Erythroblast (primary cell): ENCODE measurements at places on chromosomes 3 and 15.
A peak's percentile ranks its signal among the peaks of the same experiment; 100 is the strongest.

DNA sequence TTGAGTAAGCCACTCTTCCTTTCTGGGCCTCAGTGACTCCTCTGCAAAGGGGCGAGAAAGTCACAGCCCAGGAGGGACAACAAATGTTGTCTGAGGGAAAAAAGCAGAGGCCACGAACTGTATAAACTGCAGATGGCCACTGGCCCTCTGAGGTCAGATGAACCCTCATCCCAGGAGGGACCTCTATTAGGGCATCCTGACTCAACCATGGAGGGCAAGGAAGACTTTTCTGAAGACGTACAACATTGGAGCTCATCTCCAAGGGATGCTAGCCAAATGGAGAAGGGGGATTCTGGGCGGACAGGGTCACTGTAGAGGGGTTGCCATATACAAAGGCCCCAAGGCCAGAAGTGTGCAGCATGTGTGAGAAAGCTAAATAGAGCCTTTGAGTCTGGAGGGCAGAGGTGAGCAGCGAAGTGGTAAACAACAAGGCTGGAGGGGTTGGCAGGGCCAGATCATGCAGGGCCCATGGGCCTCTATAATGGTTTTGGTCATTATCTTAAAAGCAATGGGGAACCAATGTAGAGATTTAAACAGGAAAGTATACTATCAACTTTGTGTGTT is 16.7 kb downstream of the GRAMD2A start:
- DNase-seq = no peak

DNA sequence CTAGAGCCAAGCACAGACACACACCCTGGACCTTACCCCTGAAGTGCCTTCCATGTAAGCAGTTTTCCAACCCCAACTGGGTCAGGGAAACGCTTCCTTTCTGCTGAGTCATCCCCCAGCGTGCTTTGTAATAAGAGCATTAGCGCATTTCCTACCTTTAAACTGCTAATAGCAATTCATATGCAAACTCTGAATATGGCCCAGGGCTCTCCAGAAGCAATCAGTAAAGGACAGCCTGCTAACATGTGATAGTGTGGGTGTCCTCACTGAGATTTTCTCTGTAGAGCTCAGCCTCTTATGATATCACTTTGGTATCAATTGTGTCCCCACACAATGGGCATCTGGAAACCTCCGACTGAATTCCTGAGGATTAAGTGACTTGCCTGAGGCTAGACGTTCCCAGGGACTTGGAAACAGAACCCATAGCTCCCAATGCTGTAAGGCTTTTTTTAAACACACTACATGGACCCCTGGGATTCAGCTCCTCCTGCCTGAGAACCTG is 5.6 kb downstream of the GABRB3 start:
- no peak for DNase-seq

DNA sequence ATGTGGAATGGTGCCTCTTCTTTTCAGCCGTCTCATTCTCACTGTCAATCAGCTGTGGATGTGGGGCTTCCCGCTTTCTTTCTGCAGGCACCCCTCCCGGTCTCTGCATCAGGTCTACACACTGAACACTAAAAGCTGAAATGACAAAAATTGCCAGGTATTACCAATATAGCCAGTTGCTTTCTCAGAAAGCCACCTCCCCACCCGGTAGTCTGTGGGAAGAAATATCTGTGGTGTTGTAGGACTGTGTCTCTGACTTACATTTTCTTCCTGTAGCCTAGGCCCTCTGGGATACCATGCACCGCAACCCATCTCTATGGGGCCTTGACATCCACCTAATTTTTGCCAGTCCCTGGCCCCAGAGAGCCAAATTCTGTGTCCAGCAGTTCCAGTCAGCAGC is 19.2 kb upstream of the EPHB1 start:
- DNase-seq = no peak

DNA sequence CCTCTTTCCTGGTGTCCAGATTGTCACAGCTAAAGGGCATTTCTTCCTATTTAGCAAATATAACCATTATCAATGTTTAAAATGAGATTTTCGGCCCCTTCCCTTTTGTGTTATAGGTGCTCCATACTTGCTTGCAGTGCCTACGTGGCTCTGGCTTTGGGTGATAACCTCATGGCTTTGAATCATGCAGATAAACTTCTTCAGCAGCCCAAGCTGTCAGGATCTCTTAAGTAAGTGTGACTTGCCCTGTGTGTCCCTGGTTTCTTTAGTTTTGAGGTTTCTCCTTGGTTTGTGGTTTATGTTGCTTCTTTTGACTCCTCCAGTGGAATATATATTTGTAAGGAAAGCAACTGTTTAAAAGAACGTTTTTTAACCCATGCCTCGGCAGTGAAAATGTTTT is 58.5 kb upstream of the TRIM71 start:
- peak; percentile 41 for DNase-seq

DNA sequence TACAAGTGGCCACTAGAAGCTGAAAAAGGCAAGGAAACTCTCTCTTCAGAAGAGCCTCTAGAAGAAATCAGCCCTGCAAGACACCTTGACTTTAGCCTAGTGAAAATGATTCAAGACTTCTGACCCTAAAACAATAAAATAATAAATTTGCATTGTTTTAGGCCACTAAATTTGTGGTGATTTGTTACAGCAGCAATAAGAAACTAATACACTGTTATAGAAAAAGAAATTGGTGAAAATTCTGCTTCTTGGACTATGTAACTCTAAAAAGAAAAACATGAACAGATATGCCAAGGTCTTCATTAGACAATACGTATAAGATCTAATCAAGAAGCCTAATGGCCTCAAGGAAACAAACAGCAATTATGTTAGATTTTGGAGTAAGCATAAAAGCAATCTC is 36.1 kb downstream of the EXD1 start:
- DNase-seq = no peak

GRCh38 chr3:142725357-142725739 is 1.5 kb downstream of the TRPC1 start:
- DNase-seq = no peak

- no peak for DNase-seq
Measured at GRCh38 chr15:64571857-64572291, 111.5 kb downstream of the ZNF609 start.

- no peak for DNase-seq
Measured at GRCh38 chr3:159604151-159604581, 384.5 kb upstream of the IL12A start.

DNA sequence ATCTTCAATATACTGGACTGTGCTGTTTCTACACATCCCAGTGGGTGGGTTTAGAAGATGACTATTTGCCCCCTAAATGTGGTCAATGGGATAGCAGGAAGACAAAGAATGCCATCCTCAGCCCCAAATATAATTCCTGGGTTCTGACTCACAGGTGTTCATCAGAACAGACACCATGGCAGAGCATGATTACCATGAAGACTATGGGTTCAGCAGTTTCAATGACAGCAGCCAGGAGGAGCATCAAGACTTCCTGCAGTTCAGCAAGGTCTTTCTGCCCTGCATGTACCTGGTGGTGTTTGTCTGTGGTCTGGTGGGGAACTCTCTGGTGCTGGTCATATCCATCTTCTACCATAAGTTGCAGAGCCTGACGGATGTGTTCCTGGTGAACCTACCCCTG is 3.0 kb downstream of the CXCR6 start:
- no peak for DNase-seq

GRCh38 chr3:55607175-55607574 is 120.1 kb upstream of the WNT5A start:
- no peak for DNase-seq

- DNase-seq = no peak
Measured at GRCh38 chr3:132916096-132916495, 122.1 kb upstream of the TMEM108 start.

- no peak for DNase-seq
Measured at GRCh38 chr15:79193103-79193502, 89.4 kb upstream of the ANKRD34C start.

DNA sequence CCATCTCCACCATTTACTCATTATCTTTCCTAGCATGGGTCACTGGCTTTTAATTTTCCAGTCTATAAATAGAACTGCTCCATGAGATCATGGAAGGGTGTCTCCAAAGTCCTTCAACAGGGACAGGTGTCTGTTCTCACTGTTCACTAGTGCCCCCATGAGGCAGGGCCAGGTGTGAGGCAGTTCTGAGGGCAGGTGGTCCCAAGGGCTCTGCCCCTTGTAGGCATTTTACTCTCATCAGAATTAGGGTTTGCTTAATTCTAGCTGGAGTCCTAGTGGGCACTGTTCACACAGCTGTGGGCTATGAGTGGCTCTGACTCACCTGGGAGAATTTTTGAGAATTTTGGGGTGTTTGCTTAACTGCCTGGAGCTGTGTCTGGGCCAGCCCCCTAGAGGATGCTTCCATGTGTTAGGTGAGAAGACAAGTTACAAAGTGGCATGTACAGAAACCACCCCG is 248.0 kb upstream of the LYSMD4 start:
- DNase-seq = no peak

GRCh38 chr15:84151205-84151931 is 84.2 kb upstream of the GOLGA6L4 start:
- DNase-seq = no peak

- DNase-seq = no peak
Measured at GRCh38 chr15:91898843-91899242, 45.3 kb downstream of the SLCO3A1 start.

- DNase-seq = peak; percentile 32
Measured at GRCh38 chr3:49278548-49278947, 1.5 kb upstream of the C3orf62 start.

GRCh38 chr15:75673426-75674235 is 25.9 kb downstream of the SNX33 start:
- DNase-seq = no peak

DNA sequence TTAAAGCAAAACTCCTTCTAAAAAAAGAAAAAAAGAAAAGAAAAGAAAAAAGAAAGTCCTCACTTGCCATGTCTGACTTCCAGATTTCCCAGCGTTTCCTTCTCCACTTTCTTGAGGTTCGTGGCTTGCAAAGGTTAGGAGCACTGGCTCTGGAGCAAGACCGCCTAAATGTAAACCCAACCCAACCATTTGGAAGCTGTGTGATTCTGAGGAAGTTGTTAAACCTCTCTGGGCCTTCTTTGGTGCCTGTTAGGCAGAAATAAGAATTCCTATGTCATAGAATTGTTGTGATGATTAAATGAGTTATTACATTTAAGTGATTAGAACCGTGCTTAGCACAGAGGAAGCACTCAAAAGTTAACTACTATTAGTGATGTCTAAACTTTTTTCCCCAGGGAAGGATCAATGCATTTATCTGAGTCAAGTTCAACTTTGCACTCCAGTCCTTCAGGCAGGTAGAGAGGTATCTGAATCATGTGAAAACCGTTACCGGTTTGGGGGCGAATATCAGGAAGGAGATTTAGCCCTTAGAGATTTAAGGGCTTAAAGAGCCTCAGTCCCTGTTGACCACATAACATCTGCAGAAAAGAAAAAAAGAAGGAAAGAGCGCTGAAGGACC is 78.3 kb upstream of the HES1 start:
- no peak for DNase-seq

GRCh38 chr3:102443021-102443420 is 8.2 kb downstream of the ZPLD1 start:
- DNase-seq = no peak

DNA sequence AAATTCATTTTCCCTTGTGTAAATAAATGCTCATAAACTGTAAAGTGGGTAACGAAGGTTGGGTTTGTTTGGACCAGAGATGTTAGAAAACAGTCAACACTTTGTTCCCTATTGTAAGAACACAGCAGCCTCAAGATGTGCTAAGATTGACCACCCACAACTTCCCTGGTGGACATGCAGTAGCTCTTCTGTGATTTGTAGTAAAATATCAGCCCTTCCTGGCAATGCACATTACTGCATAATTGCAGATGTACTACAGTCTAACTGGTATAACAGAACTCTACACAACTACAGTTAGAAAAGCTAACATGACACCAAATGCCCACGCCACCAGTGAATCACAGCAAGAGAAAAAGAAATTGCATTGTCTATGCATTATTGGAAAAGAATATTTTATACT is 129.4 kb downstream of the FGF12 start:
- no peak for DNase-seq

DNA sequence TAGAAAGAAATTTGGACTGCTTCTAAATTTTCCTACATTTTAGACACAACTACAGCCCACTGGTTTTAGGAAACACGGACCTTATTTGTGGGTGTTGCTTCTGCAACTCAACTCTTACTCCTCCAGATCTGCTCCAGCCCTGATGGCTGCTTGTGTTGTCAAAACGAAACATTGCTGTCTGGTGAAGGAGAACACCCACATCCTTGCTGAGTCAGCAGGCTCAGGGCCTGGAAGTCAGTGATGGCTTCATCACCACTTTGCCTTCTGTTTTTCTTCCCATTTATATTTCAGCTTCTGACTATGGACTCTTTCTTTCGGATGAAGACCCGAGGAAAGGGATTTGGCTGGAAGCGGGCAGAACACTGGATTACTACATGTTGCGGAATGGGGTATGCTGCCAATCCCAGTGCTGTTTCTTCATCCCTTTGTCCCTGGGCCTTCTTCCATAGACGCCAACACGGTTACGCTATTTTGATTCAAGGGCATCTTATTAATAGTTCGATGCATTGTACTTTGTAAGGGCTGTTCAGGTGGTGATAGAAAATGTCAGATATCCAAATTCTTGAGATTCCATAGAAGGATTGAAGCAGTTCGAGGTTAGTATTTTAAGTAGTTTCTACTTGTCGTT is 392.6 kb upstream of the TPM1 start:
- no peak for DNase-seq

DNA sequence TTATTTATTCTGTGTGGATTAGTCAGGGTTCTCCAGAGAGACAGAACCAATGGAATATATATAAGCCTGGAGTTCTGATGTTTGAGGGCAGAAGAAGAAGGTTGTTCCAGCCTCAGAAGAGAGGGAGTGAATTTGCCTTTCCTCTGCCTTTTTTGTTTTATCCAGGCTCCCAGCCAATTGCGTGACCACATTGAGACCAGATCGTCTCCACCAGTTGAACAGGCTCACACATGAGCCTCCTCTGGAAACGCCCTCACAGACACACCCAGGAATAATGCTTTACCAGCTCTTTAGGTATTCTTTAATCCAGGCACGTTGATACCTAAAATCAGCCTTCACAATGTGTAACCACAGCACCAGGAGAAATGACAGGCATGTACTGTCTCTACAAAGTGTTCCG is 923.1 kb downstream of the TBL1XR1 start:
- DNase-seq = no peak

DNA sequence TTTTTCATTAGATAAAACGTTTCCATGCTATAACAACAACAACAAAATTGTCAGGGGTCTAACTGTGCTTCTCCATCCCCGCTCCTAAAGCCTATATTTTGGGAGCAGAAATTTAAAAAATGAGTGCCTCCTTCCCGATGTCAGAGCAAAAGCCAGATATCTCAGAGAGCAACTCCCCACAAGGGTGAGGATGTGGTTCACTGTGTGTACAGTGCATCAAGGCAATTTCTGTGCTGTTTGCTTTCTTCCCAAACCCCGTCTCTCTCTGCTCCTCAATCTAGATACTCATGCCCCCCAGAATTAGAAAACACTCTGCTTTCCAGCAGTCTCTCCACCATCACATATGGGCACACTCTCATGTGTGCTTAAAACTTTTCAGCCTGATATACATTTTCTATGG is 76.7 kb upstream of the MBNL1 start:
- no peak for DNase-seq

DNA sequence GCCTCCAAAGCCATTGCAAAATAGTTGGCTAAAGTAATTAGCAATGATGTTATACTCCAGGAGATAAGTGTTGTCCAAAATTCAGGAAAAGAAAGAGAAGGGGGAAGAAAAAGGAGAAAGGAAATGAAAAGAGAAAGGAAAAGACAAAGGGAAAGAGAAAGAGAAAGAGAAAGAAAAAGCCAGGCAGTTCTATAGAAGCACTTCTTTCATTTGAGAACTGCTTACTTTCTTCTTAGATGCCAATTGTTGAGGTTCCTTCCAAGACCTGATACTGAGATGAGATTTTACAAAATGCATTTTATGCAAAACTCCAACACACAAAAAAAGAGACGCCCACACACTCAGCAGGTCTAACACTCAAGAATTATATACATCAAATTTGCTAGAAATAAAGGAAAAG is 298.4 kb downstream of the KCNH8 start:
- no peak for DNase-seq
